ENCODE measurements at places on chromosomes 7 and 10. TPM values are rescaled to one million over a fixed set of nuclear protein-coding genes. Genes with fewer than 3 reads are reported as not detected.
A peak's percentile ranks its signal among the peaks of the same experiment; 100 is the strongest.

DNA sequence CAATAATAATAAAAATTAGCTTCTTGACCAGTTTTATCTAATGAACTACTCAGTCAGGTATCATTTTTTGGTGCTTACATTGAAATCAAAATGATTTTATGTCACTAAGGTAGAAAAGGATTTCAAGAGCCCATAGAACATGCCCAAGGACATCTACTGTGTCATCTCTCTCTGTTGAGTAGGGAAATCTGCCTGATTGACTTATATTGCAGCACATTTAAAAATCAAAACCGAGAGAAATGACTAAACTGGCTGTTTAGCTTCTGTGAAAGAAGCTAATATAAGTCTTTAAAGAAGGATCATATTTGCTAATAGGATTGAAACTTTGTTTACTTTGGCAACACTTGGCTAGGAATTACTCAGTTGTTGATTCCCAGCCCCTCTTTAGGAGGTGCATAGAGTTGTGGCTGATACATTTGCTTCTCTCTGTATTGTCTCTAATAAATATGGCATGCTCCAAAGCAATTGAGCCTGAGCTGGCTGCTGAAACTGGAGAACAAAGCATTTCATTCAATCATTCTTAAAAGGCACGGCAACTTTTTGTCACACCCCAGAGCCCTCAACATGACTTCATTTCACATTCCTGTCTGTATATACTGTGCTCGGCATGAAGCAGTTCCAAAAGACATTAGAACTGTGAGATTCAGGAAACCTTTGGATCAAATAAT lies 1096.9 kb upstream of the POT1 start:
- no peak for DNase-seq

- DNase-seq, result no peak
These were observed 10.8 kb upstream of the VSIR start for GRCh38 chr10:71783917-71784678.

TCERG1L gene
- not detected for total RNA-seq

- no peak for DNase-seq
These were observed 441.4 kb upstream of the COBL start for GRCh38 chr7:51757960-51758359.

DNA sequence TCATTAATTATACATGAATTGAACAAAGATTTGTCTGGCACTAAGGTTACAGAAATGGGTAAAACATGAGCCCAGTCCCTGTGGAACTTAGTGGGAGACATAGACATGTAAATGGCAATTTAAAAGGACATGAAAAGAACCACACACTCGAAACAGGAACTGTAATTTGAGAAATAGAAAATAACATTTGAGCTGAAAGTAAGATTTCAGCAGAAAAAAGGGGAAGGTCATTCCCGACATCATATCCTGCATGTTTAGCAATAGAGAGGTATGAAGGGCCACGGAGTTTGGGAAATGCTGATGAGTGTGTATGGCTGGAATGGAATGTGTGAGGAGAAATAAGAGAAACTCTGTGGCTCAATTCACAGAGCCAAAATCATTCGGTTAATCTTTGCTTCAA lies 175.4 kb upstream of the AHR start:
- no peak for DNase-seq

GRCh38 chr10:122078326-122078725 lies 89.4 kb downstream of the TACC2 start:
- DNase-seq, result no peak

DNA sequence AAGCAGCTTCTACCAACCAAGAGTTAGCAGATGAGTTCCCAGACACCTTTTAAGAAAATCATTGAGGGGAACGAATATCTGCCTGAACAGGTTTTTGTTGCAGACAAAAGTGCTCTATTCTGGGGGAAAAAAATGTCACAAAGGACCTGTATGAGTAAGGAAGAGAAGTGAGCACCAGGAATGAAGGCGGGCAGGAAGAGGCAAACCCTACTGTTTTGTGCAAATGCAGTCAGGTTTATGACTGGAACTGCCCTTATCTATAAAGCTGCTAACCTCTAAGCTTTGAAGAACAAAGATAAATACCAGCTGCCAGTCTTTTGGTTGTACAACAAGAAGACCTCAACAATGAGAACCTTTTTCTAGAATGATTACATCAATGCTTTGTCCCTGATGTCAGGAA lies 292.4 kb upstream of the SP4 start:
- DNase-seq, result no peak

LRIT1 gene
- not detected for total RNA-seq

RAB18 gene
- 58.3 TPM for total RNA-seq

SPDYE2 gene
- not detected for total RNA-seq

DNA sequence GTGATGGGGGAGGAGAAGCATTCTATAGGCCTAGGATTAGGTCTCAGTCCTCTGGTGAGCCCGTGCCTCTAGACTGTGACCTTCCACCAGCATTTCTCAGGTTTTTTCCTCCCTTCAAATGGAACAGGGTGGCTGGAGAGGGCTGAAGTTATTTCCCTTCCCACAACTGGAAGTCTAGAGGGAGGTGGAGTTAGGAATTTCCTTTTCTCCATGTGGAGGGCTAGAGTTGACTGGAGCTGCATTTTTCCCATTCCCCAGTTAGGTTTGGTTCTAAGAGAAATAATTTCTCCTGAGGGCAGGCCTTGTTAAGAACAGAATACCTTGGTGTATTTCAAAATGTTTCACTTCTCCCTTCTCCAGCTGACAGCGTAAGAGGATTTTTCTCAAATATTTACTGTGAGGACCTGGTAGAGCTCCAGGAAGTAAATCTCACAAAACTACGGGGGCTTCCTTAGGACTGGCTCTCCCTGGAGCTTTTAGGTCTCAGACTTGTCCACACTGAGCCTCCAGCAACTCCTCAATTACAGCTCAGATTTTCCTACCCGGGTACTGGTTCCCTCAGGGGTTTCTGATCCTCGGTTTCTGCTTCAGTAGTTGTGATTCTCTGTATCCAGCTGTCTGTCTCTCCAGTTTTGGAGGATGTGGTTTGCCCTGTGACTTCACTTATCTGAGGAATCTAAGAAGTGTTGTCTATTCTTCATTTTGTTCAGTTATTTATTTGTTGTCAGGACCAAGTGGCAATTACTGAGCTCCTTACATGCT lies 6.0 kb upstream of the REEP3 start:
- peak; percentile 74 for DNase-seq

TDRD1 gene
- total RNA-seq, result 0.16 TPM

DNA sequence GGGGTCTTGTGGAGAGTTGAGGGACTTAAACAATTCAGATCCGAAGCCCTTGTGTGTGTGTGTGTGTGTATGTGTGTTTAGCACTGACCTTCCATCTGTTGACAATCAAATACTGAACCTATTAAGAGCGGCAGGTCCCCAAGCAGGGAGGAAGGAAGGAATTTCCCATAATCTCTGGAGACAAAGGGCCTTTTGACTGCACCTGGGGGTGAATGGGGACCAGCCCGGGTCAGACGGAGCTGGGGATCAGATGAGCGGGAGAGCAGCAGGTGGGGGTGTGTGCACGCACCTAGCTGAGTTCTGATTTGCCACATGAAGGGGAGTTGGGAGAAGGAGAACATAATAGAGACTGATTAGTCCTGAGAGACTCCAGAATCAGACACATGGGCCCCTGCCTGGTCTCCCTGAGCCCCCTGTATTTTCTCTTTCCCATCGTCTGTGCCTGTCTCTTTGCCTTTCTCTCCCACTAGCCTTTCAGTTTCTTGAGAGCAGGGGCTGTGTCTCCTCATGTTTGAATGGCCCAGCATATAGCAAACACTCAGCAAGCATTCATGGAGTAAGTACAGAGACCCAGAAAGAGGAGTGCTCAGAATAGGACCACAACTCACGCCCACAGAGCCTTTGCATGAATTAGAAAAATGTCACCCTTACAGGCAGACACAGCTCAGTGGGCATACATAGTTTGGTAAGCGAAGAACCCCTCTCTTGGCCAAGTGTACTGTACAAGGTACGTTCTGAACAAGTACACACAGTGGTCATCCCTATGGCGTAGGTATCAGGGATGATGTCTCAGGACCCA lies 288.3 kb upstream of the HABP2 start:
- no peak for DNase-seq

GIMAP4 gene
- total RNA-seq, result 62.7 TPM

DNA sequence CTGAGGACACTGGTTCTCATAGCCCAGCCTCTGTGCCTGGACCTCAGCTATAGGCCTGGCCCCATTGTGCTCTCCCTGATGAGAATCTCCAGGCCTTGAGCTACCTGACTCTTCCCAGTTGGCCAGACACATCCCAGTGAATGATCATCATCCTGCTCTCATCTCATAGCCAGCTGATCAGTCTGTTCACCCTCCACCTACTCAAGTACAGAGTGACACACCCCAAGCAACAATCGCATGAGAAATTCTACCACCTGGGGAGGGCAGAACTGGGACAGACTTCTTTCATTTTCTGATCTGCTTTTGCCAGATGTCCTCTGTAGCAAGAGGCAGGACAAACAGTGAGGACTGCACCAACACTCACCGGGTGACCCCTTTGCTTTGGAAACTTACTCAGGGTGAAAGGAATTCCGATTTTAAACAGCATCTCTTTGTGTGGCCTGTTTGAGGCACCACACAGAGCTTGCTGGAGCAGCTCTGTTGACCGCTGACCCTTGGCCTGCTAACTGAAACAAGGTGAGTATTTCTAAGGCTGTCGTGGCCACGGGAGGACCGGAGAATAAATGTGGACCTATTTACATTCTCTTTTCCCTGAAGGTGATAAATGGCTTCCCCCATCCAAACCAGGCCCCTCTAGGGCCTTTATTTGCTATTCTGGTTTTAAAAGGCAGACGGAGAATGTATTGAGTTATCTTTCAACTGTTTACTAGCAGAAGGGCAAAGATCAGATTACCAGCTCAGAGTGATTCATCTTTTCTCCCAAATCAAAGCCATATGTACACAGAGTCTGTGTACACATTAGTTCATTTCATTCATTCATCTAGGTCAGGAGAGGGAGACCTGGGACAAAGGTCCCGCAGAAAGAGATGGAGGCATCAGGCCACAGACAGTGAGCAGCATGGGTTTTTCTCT lies 181.4 kb upstream of the TNS3 start:
- no peak for DNase-seq

GRCh38 chr7:145252031-145252430 lies 416.2 kb upstream of the TPK1 start:
- DNase-seq, result no peak

SLC16A9 gene
- total RNA-seq, result 4.4 TPM

DNA sequence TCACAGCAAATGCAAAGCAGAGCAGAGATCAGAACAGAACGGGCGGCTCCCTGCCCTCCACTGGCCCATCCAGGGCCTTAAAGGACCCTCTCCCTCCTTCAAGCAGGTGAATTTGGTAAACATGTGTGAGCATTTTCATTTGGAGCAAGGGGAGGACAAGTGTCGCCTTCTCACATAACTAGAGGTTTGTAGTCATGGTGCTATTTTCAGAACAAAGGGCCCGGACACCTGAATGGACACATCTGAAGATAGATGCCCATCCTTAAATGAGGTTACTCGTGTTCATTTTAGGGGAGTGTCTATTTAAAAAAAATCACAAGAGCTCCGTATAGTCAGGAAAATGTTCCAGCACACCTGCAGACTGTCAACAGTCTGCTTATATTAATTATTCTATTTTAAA lies 153.8 kb downstream of the PRKCQ start:
- no peak for DNase-seq

DNA sequence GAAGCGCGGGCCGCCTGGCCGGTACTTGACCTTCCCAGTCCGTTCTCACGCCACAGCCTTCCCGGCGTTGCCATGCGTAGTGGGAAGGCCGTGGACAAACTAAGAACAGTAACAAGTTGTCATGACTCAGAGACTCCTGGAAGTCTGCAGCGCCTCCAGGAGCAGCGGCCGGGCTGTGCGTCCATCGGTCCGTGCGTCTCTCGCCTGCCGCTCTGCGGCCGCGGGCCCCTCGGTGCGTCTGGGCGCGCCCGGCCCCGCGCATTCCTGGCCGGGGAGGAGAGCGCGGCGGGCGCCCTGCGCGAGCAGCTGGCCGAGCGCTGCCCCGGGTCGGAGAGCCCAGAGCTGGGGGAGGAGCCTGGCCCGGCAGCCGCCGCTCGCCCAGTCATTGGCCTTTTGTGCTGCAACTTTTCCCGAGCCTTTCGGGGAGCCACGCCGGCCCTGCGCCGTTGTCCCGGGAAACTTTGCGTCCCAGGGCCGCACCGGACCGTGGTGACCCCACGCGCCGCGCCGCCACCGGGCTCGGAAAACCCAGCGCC lies 123.7 kb downstream of the TACC2 start:
- DNase-seq, result no peak
